ENCODE measurements at places on chromosomes 12 and 14. TPM values are rescaled to one million over a fixed set of nuclear protein-coding genes. Genes with fewer than 3 reads are reported as not detected.

The SERPINA9 gene
- not detected for total RNA-seq

The IFI27L1 gene
- total RNA-seq = 12.1 TPM

The AACS gene
- 14.6 TPM for total RNA-seq

The LBHD2 gene
- total RNA-seq = not detected

DNA sequence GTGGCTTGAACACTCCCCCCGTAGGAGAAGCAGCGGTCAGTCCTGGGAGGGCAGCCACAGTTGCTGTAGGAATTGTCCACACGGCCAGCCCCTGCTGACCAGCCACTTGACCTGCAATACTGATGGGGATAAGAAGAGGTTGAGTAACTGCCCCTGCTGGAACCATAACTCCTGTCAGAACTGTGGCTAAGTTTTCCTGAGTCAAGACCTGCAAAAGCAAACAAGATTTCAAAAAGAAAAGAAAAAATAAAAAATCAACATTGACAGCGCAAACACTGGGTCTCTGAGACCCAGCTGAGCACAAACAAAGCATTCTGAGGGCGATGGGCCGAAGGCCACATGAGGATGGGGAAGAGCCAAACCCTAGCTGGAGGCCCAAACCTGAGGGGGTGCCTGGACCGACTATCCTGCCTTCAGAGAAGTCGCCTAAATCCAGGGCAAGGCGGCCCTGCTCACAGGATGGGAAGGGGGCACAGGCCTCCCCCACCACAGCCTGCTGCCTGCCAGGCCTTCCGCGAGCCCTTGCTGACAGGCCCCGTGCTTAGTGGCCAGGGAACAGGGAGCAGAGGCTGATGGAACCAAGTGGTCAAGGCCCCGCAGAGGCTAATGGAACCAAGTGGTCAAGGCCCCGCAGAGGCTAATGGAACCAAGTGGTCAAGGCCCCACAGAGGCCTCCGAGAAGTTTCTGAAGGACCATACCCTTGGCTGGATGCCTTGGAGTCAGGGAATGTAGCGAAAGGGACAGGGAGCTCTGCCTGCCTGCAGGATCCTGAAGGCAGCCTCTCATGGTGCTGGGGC is 19.1 kb downstream of the POU6F1 start:
- no peaks in the 10 kb centered on the region for H3K4me1 ChIP-seq
- no peak overlapping the region for H3K4me3 ChIP-seq
- no peak overlapping the region for H3K27ac ChIP-seq
- H3K27me3 ChIP-seq = no peaks in the 10 kb centered on the region

DNA sequence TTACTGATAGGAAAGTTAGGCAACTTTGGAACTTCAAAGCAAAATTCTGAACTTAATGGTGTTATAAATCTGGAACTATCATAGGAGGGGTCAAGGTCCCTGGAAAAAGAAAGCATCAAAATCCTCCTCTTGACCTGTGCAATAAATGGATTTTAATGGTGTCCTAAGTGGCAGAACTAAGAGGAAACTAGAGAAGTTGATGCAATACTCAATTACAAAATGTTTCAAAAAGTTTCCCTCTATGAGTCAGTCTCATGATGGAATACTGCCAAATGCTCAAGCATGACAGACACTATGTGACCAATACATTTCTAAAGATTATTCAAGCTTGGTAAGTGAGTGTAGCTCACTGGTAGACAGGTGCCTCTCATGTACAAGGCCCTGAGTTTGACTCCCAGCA is 47.7 kb upstream of the ERGIC2 start:
- no peaks in the 10 kb centered on the region for H3K36me3 ChIP-seq
- H3K27me3 ChIP-seq = peaks cover 5% of the 10 kb centered on the region
- peak; percentile 6 for DNase-seq

GRCh38 chr12:130576371-130576816 is 139.7 kb downstream of the RIMBP2 start:
- no peak for DNase-seq
- H3K4me3 ChIP-seq = no peak overlapping the region
- no peak overlapping the region for H3K27ac ChIP-seq
- H3K4me1 ChIP-seq = no peaks in the 10 kb centered on the region

DNA sequence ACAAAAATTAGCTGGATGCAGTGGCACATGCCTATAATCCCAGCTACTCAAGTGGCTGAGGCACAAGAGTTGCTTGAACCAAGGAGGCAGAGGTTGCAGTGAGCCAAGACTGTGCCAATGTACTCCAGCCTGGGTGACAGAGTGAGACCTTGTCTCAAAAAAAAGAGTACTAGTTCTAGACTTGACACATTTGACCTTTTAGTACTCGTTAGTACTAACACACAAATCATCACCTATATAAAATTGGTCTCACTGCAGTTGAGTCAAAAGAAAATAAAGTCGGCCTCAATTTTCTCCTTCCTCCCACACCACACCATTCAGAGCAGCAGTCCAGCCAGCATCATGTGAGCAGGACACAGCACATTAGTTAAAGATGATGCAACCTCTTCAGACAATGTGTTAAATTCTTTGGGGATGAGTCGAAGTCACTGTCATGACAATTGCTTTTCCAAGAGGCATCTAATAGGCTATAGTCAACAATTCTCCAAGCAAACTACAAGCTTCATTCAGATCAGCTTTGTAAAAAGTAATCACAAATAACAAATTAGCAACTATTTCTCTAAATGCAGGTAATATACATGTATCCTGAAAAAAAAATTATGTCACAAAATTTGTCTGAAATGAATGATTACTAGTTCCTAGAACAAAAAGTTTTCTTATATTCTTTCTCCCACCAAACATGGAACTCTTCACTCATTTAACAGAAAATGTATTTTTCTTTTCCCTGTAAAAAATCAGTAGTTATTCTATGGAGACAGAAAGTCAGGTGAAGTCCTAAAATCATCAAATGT is 55.6 kb downstream of the CLIP1 start:
- H3K27ac ChIP-seq = no peak overlapping the region
- H3K4me3 ChIP-seq = no peak overlapping the region
- peaks cover 4% of the 10 kb centered on the region for H3K36me3 ChIP-seq
- no peaks in the 10 kb centered on the region for H3K4me1 ChIP-seq

Measured in natural killer cell (primary cell).